Small intestine (tissue), 16 donors: ENCODE measurements at places on chromosomes 1 and 21.

DNA sequence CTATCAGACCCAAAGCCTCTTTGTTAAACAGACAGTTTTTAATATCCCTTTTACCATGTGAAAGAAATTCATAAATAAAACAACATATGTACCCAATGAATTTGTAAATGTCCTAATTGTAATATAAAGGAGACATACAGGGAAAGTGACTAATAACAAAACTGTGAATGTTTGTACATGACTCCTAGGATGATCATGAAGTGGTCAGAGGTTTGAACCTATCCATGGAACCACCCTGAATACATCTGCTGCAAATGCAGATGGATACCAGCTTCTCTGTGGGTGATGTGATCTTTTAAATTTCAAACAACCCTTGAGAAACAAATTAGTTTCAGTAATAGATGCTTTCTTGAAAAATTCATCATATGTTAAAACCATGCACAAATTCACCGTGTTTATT, 16.7 kb upstream of the ACBD3 start:
- DNase-seq = no peak

DNA sequence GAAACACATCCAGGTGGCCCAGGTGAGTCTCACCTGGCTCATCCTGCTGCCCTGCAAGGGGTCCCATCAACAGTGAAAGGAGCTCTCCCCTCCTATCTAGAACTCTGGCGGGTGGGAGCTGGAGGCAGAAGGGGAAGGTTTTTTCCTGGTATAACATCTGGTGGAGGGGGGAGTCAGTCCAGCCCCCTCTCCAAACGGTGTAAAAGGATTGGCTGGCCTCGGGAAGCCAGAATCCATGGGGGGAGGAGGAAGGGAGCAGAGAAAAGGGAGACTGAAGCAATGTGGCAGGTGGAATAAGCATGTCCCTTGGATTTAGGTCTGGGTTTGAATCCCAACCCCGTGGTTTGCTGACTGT, 1.2 kb upstream of the CAMK2N1 start:
- no peak for DNase-seq

DNA sequence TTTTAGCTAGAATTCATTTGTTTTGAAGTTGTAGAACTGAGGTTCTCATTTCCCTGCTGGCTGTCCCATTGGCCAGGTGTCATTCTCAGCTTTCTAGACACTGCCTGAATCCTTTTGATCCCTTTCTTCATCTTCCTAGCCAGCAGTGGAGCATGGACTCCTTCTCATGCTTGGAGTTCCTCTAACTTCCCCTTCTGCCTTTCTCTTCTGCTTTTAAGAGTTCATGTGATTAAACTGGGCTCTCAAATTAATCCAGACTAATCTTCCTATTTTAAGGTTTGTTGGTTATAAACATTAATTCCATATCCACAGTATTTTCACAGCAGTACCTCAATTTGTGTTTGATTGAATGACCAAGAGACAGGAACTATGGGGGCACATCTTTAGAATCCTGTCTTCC, 52.3 kb downstream of the ADAMTS5 start:
- DNase-seq = no peak

DNA sequence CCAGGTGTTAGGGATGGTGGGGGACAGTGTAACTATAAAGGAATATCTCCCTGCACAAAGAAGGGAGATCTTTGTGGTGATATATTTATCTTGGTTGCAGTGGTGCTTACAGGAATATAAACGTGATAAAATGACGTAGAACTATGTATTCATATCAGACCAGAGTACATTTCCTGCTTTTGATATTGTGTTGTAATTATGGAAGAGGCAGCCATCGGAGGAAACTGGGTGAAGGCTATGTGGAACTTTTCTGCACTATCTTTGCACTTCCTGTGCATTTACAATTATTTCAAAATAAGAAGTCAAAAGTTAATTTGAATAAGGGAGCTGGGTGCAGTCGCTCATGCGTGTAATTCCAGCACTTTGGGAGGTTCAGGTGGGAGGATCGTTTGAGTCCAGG, 37.6 kb downstream of the NDUFS5 start:
- no peak for DNase-seq

GRCh38 chr21:23478381-23478780, 2128.9 kb downstream of the MRPL39 start:
- no peak for DNase-seq

GRCh38 chr1:155424091-155424490, 103.4 kb downstream of the RUSC1 start:
- DNase-seq = no peak

DNA sequence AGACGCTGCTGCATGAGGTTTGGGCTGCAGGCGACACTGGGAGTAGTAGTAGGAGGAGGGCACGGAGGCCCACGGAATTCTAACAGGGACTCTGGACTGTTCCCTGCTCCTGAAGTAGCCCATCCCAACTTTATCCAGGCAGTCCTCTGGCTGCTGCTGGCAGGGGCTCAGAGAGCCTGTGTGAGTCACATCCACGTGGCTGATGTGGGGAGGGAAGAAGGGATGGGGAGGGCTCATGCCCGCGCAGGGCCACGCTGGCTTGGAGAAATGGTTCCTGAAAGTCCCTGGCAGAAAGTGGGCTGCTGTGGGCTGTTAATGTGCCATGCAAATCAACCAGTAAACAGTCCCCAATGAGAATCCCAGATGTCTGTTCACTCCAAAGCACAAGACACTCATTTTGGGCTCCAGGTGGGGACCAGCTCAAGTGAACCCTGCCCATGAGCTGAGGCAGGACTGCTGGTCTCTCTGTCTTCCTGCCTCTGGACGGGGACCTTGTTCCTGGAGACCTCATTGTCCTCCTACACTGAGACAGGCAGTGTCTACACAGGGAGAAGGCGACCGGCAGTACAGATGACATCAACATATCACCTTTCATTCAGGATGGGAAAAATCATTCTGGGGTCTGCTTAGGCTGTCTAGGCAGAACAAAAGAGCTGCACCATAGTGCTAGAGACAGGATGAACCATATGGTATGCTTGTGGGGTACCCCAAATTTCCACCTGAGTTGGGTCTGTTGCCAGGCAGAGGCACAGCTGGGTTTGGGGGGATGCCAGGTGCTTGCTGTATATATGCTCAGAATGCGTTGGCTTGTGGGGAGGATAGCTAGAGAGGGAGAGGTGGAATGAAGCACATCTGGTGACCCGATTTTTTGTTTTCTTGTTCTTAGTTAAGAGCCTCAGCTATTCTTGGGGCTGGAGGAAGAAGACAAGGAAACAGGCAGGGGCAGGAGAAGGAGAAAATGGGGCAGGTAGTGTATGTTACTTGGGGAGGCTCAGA, 57.9 kb upstream of the FMOD start:
- peak; percentile 90 for DNase-seq

- DNase-seq = no peak
These were observed 18.6 kb downstream of the ARMH1 start for GRCh38 chr1:44693159-44693558.

DNA sequence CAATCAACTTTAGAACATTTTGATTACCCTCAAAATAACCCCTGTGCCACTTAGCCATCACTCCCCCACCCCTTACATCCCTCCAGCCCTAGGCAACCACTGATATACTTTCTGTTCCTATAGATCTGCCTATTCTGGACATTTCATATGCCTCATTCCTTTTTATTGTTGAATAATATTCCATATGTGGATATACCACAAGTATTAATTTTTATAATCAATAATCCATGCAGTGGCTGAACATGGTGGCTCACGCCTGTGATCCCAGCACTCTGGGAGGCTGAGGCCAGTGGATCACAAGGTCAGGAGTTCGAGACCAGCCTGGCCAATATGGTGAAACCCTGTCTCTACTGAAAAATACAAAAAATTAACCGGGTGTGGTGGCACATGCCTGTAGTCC, 20.1 kb upstream of the MED18 start:
- DNase-seq = no peak

DNA sequence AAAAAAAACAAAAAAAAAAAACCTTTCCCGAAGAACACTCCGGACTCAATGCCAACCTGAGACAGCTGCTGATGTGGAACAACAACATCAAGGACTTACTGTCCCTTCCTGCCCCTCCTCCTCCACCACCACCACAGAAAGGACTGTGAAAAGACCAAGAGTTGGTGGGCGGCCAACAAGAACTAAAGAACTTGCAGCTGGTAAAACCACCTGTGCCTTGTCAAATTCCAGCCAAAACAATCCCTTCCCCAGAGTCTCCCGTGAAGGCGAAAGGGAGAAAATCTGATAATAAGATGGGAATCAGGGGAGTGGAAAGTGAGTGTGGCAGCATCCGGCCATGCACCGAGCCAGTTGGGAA, 88.9 kb downstream of the PROX1 start:
- DNase-seq = no peak

GRCh38 chr1:119636491-119637089, 11.5 kb downstream of the ZNF697 start:
- no peak for DNase-seq

DNA sequence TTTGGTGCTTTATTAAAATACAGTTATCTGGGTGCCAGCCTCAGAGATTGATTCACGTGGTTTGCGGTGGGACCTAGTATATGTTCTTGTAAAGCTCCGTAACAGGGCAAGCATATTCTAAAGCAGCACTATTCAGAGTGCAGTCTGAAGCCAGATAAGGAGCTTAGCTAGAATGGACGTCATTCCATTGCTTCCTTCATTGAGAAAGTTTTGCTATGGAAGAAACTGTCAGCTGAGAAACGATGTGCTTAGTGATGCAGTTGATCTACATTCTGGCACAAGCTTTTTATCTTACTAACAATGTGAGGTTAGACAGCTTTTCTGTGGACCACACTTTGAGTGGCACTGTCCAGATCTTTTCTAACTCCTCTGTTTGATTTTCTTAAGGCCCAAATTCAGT, 26.2 kb downstream of the SLC44A3 start:
- no peak for DNase-seq

DNA sequence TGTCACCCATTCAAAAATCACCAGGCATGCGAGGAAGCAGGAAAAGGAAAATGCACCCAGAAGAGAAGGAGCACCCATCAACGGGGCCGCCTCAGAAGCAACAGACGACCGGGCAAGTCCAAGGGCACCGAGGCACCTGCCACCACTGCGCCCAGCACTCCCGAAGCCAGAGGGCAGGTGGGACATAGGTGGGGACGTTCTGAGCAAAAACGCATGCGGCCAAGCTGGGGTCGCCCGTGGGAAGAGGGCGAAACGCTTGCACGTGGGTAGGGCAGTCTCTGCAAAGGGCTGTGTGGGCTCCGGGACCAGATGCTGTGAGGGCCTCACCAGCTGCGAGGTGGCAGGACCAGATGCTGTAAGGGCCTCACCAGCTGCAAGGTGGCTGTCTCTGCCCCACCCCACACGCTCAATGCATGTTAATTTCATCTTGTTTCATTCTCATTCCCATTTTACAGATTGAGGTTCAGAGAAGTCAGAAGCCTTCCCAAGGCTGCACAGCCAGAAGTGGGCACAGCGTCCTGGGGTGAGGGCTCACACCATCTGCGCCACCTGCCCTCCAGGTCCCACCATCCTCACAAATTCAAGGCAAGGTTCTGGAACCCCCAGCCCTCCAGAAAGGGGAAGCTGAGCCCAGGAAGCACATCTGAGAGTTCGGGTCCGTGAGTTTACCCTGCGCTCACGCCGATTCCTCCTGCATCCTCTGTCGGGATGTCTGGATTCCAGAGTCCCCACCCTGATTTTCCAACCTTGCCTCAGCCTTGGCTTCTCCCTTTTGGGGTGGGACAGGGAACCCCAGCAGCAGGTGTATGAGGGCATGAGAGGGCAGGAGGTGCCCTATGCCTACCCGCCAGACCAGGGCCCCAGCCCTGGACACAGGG, 8.2 kb upstream of the SAMD11 start:
- DNase-seq = no peak

- no peak for DNase-seq
These were observed 4.0 kb upstream of the CDA start for GRCh38 chr1:20584890-20585289.

DNA sequence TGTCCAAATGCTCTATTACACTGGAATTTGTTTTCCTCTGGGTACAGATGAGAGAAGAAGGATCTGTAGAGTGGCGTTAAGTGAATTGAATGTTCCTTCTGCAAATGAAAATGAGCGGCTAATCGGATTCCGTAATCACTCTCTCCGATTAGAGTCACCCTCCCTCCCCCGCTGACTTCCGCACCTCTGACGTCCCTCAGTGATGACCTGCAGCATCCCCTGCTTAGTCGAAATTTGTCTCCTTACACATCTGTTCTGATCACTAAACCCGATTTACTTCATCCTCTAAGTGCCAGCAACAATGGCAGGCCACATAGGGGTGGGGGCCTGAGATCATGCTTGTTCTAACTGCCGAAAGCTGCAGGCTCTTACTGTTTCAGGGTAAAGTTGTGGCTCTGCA, 378.7 kb downstream of the SEC16B start:
- no peak for DNase-seq

DNA sequence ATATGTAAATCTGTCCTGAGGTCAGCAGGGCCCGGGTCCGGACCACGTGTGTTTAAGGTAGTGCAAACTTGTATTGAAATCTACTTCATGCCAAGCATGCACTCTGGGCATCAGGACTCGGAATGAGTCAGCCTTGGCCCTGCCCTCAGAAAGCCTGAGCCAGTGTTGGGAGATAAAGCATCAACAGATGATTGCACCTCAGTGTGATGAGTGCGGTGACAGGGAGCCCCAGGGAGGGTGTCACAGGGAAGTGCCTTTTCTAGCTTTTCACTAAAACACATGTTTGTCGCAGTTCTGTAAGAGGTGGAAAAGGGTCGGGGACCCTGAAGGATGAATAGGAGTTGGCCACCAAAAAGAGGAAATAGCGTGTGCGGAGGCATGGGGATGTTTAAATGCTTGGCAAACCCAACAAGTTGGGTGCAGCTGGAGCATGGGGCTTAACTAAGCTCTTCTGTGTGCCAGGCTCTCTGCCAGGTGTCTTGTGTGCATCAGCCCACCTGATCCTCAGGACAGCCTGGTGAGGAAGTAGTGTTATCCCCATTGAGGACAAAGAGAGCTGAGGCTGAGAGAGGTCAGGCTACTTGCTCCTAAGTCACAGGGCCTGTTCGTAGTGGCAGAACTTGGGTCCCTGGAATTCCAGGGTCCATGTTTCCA, 48.2 kb upstream of the EPB41 start:
- peak; percentile 76 for DNase-seq

DNA sequence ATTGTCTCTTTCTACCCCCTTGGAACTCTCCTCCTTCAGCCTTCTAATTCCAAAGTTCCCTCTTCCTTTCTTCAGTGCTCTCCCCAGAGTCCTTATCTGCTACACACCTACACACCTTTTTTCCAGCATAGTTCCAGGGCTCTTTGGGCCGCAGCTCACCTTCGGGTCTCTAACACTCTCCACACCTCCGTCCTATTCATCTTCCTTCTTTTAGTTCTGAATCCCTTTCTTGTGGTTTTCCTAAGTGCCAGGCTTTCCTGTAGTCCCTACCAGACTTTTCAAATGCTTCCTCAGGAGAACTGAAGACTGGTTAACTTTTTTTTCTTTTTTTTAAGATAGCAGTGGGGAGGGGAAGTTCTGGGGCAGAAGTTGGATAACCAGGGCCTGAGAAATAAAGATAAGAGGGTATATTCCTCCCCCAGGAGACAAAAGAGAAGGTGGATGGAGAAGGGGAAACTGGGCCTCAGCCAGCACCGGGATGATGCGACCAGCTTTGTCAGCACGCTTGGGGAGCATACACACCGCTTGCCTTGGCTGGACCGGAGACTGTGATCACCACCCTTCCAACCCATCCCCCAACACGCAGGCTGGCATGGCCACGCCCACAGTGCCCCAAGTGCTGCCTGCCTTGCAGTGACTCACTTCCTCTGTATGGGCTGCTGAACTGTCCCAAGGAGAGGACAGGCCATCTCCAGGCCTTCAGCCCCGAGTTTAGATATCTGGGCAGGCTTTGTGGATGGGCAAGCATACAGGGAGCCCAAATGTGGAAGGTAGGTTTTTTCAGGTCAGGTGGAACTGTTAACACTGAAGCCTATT, 2.5 kb upstream of the CERS2 start:
- peak; percentile 96 for DNase-seq
